ENCODE measurements at places on chromosomes 16 and 17. TPM values are rescaled to one million over a fixed set of nuclear protein-coding genes. Genes with fewer than 3 reads are reported as not detected.
A peak's percentile ranks its signal among the peaks of the same experiment; 100 is the strongest.

DNA sequence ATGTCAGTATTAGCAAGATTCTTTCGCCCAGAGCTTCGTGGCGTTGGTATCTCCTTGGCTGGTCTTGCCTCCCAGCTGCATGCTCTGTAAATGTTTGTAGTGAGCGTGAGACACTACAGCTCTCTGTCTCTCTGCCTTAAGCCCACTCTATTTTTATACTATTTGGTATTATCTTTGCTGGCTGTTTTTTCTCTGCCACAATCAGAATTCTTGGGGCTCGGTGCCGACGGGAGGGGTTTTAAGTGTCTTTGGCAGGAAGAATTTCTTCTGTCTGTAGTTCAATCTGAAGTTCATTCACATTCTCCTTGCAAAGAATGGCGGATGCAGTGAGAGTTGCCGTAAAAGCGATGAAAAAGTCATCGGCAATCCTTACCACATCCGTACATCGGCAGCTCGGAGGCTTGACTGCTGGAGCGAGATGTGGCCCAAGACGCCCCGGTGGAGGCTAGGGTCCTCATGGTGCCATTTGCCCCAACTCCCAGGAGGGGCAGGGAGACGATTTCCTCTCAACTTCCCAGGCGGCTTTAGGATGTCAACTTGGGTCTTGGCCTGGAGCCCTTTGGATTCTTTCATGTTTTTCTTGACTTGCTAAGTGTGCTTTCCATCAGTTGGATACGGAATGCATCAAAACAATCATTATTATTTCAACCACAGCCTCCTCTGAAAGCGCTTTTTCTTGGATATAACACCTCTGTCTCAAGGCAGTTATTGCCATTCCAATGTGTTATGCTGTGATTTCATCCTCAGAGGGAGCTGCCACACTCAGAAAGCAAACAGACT, 132.3 kb upstream of the SDK2 start:
- H3K27me3 ChIP-seq = no peaks in the 10 kb centered on the region
- DNase-seq = no peak
- H3K4me3 ChIP-seq = no peak overlapping the region
- no peaks in the 10 kb centered on the region for H3K4me1 ChIP-seq
- H3K36me3 ChIP-seq = no peaks in the 10 kb centered on the region

GRCh38 chr16:59295993-59296736, 562.0 kb upstream of the GOT2 start:
- H3K36me3 ChIP-seq = no peaks in the 10 kb centered on the region
- H3K27ac ChIP-seq = no peak overlapping the region
- no peak overlapping the region for H3K4me3 ChIP-seq
- no peak for DNase-seq
- no peaks in the 10 kb centered on the region for H3K4me1 ChIP-seq

GRCh38 chr16:88815901-88816589, 4.3 kb upstream of the APRT start:
- peak; percentile 56 for DNase-seq
- no peaks in the 10 kb centered on the region for H3K27me3 ChIP-seq
- H3K4me1 ChIP-seq = peaks cover 9% of the 10 kb centered on the region
- peak overlapping the region; percentile 21 for H3K27ac ChIP-seq

DNA sequence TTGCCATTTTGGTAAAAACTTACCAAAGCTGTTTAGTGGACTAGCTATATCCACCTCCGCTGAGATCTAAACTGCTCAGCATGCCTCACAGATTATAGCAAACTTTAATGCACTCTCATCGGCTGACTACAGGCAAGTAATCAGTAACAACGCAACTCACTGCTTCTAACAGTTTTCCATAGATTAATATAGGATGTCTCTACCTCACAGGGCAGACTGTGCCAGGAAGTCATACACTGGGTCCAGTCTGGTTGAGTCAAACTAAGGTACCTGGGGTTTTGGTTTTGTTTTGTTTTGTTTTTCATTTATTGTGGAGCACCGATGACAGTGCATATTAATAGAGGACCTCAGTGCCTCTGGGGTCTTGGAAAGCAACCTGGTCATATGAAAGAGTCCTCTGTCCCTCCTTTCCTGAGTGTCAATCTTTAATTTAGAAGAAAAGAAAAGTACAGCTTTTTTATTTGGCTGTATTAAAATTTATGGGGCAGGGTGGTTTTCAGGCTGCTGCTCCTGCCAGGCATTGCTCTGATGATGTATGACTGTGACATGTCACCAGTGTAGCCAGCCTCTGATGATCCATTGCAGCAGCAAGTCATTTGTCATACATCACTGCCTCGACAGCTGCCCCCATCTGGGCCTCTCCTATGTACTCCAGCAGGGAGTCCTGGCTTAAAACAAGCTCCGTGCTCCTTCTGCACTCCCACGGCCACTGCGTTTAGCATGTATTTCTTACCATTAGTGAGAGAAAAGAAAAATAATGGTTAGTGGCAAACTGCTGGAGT, 854.1 kb downstream of the KCNJ2 start:
- no peak overlapping the region for H3K4me3 ChIP-seq
- H3K36me3 ChIP-seq = no peaks in the 10 kb centered on the region
- no peaks in the 10 kb centered on the region for H3K27me3 ChIP-seq
- no peaks in the 10 kb centered on the region for H3K4me1 ChIP-seq
- no peak overlapping the region for H3K27ac ChIP-seq

- no peaks in the 10 kb centered on the region for H3K27me3 ChIP-seq
- no peak overlapping the region for H3K27ac ChIP-seq
- no peak for DNase-seq
- H3K4me3 ChIP-seq = no peak overlapping the region
Measured at GRCh38 chr16:76856112-76856511, 334.9 kb upstream of the MON1B start.

The KRT12 gene
- not detected for total RNA-seq

The TBX6 gene
- total RNA-seq = 1.9 TPM

The AIPL1 gene
- total RNA-seq = not detected

The SETD1A gene
- 20.3 TPM for total RNA-seq
